ENCODE measurements at places on chromosomes 4 and X.

DNA sequence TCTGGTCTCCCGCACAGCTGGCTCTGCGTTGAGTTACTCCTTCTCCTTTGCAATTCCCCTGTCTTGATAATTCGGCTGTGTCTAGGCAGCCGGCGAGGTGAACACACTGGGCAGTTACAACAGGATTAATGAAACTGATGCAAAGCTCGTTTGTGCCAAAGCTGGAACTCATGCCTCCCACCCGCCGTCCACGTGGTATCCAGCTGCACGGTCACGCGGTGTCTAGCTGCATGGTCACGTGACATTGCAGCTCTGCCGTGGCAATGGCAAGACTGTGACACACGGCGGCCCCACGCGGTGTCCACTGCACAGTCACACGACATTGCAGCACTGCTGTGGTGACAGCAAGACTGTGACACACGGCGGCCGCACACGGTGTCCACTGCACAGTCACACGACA, 31.2 kb upstream of the LRPAP1 start:
- no peak for DNase-seq

DNA sequence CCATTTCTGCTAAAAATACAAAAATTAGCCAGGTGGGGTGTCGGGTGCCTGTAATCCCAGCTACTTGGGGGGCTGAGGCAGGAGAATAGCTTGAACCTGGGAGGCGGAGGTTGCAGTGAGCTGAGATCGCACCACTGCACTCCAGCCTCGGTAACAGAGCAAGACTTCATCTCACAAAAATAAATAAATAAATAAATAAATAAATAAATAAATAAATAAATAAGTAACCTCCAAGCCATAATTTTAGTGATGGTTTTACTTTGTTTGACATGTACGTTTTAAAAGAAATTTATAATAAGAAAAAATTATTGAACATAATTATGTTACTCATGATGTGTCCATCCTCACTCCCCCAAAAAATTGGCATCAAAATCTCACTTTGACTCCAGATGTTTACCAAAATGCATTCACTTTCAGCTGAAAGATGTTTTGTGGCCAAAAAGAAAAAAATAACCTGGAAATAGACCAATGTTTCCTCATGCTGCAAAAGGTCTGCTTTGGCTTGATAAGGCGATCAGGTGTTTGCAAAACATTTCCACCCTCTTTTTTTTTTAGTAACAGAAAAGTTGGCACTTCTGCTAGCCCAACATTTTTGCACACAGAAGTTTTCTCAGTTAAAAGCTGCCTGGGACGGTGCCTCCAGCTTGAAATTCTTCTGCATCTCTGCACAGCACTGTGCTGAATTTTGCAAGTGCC, 42.2 kb upstream of the DHRSX start:
- no peak for DNase-seq

DNA sequence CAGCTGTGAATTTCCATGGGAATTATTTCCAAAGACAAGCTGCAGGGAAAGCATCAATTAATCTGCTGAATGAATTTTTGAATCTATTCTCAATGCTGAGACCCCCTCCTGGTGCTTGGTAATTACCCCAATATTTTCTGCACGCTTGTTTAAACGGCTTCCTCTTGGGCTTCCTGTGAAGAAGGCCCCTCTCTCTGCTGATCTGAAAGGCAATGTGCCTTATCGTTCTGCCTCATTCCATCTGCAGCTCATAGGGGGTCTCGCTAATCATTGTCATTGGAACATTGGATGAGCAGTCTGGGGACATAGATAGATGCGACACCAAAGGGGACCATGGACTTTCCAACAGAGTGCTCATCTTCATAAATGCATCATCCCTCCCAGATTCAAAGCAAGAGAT, 851.6 kb downstream of the PDHA2 start:
- DNase-seq = no peak

DNA sequence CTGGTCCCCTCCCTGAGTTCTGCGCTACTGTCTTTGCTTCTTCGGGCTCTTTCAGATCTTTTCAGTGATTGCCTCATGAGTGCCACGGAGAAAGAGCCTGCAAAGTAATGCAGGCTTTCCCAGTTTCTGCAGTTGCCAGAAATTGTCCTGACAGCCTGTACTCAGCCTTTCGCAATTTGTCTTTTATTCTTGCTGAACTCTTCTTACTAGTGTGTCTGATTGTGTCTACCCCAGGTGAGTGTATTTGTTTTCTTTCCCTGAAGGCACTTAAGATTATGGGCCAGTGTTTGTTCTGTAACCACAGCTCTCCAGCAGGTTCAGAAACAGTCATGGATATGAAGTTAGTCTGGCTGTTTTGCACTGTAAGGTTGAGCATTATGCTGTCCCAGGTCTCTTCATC, 47.1 kb downstream of the FAM193A start:
- DNase-seq = no peak

GRCh38 chrX:72461766-72462165, 110.9 kb downstream of the HDAC8 start:
- no peak for DNase-seq

GRCh38 chr4:165177725-165178666, 29.4 kb upstream of the KLHL2 start:
- no peak for DNase-seq

DNA sequence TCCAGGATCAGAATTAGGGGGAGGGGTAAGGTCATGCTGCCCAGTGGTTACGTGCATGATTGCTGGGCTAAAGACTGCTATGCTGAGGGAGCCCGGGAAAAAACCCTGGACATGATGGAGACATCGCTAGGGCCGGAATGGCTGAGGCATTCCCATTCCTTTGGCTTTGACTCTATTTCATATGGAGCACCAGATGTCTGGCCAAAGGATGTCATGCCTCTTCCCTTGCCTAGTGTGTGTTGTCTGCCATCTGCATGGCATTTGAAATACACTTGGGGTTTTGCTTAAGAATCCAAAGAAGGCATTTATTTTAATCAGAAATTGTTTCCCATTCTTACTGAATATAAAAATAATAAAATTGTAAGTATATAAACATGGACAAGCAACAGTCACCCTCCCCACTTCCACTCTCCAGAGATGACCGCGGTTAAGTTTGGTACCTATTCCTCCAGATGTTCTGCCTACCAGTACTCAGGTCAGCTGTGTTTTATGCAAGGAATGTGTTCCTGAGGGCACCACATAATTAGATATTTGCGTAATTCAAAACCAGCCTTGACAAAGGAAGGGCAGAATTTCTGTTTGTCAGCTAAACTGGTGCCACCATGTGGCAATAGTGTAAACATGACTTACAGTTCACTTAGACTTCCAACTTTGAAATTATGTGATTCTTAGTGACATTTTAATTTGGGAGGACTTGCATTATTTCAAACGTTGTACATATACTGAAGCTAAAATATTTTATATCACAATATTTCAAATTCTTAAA, 105.9 kb downstream of the CT47B1 start:
- no peak for DNase-seq

DNA sequence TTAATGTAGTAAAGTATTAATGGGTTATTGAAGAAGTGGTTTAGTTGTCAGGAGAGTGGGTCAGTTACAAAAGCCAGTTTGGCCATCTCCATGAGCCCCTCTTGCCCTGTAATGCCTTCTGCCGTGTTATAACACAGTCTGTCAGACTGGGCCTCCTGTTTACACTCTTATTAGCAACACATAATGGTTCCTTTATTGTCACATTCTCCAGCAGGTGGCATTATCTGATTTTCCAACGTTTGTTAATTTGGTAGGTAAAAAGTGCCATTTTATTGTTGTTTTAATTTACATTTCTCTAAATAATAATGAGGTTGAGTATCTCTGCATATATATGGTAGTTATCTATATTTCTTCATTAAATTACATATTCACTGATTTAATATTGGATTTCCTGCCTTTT, 560.8 kb downstream of the FGF13 start:
- DNase-seq = no peak

DNA sequence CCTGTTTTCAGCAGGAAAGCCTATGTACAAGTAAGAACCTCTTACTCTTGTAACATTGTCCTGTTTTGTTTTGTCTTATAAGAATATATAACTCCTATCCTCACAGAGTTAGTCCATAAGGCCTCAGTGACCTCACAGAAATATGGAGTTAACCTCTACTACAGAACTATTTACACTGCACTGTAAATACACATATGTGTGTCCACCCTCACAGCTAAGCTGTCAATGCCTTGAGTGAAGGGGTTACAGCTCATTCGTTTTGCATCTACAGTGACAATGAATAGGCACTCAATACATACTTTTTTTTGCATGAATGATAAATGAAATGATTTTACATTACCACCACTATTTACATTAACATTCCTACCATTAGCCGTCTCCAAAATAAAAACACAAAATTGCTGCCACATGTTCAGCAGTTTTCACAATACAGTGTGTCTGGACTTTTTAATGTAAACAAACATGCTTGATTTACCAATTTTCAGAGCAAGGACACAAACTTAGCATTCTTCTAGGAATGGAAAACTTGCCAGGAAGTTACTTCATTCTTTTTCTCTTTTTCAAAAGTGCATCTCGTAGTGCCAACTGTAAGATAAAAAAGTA, 9.5 kb upstream of the NAAA start:
- no peak for DNase-seq
